ENCODE measurements at places on chromosomes 2 and 18.

GRCh38 chr2:237628247-237629187 lies 1.1 kb downstream of the LRRFIP1 start:
- DNase-seq, result no peak

GRCh38 chr18:11118051-11118766 lies 31.2 kb downstream of the PIEZO2 start:
- DNase-seq, result no peak

DNA sequence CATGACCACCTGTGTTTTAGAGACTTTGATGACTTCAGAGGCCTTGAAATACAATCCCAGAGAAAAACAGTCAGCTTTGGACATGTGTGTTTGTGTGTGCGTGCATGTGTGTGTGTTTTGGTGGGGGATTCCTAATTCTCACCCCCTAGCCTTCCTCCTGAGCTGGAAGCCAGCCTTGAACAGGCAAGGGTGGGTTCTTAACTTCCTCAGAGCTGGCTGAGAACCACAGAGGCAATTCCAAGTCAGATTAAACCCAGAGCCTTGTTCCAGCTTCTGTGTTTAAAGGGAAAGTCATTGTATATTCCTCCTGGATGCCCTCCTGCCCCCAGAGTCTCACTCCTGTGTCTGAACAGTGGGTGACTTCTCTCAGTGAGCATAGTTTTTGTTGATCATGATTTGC lies 45.2 kb upstream of the MGAT4A start:
- DNase-seq, result no peak

- DNase-seq, result no peak
These were observed 207.3 kb downstream of the SUCLG1 start for GRCh38 chr2:84251651-84252302.

GRCh38 chr2:196241175-196241574 lies 69.8 kb upstream of the STK17B start:
- no peak for DNase-seq

Data from astrocyte of the cerebellum (primary cell).